ENCODE measurements at places on chromosomes 1 and 21.

DNA sequence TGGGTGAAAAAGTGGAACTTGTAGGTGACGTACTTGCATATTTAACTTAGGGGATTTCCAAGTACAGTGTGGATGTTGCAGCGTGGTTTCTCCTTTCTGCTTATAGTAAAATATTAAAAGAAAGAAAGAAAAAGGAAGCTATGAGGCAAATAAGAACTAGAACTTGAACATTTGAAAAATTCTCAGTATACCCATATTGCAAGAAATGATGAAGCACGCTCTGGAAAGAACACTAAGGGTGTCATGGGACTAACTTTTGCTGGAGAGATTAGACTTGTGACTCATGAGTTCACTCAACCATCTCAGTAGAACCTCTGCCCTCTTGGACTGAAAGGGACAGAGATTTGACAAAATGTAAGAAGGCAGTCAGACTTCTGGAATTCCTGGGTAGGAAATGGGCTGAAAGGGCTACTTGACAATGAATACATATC is 704.5 kb upstream of the ADGRL4 start:
- no peak for DNase-seq

GRCh38 chr1:51097171-51097570 is 4.9 kb upstream of the C1orf185 start:
- DNase-seq = no peak

DNA sequence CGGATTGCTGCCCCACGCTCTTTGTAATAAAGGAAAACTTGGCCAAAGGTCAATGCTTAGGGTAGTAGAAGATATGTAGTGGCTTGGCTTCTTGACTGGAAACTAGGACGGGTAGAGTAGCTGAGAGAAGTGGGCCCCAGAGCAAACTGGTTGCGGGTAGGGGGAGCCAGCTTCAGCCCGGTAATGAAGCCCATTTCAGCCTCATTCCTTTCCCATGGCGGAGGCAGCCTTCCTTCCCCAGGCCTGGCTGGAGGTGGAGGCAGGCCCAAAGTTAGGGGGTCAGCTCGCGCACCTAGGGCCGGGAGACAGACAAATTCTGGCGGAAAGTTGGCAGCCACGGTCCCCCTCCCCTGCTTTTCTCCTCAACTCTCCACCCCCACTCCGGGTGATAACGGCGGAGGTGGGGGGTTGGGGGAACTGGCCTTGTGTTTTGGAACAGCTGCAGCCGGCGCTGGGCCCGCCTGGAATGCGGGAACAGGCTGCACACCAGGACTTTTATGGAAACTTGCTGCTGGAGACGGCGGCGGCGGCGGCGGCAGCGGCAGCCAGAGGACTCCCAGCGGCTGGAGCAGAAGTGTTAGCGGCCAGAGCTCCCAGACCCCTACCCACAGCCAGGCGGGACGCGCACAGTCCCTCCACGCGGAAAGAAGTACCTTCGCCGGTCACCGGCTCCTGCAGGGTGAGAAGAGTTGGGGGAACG is at the start of gene NEXN:
Gene NEXN, plus strand, starts transcription at position 544 of the 700 bp plus-strand sequence. CDS start 27,483 bp downstream, outside the sequence.
- no peak for DNase-seq

DNA sequence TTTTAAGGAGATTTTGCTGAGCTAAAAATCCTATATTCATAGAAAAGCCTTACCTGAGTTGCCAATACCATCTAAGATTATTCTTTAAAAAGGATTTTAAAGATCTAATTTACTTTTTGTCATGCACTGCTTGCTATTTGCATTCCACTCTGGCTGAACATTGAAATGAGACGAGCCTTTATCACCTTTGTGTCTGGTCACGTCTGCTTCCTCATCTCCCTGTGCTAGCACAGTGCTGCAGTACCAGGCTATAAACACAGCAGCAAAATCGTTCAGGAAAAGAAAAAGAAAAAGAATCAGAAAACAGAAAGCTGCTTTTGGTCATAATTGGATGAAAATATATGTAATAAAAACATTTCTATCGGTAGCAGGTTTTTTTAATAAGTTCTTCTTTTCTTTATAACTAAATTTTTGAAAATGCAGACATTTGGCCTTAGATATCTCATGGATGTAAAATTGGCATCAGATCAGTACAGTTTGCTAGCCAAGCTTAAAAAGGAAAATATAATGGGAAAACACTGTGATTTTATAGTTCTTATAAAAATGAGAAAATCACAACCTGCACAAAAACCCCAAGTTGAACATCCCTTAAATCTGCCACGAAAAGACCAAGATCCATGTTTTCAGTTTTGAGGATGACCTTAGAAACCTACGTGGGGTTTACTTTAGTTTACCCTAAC is 735.7 kb upstream of the CXADR start:
- DNase-seq = no peak

DNA sequence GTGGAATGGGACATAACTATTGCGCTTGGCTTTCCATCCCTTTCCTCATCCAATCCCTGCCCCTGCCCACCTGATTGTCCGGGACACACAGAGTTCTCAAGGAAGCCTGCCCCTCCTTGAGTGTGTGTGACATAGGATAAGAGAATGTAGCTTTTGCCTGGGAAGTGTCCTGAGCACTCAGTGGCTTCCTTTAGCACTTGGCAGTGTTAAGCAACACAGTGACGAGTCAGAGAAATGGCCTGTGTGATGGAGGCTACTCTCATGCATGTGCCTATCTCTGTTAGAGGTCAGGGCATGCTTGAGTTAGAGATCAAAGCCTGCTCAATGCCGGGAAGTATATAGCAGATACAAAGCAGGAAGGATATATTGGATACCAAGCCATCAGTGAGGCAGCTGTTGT is 289.5 kb downstream of the SIPA1L2 start:
- no peak for DNase-seq

- DNase-seq = no peak
These were observed 87.9 kb downstream of the PLPP3 start for GRCh38 chr1:56491441-56491840.

- no peak for DNase-seq
These were observed 48.4 kb downstream of the CCN1 start for GRCh38 chr1:85628791-85629531.

GRCh38 chr1:223474804-223475203 is 81.6 kb downstream of the CCDC185 start:
- no peak for DNase-seq

GRCh38 chr1:110035236-110035752 is 870 bp downstream of the STRIP1 start:
- DNase-seq = no peak
